Myocyte (in vitro differentiated cells): ENCODE measurements at places on chromosomes 2 and 18. TPM values are rescaled to one million over a fixed set of nuclear protein-coding genes. Genes with fewer than 3 reads are reported as not detected.

DNA sequence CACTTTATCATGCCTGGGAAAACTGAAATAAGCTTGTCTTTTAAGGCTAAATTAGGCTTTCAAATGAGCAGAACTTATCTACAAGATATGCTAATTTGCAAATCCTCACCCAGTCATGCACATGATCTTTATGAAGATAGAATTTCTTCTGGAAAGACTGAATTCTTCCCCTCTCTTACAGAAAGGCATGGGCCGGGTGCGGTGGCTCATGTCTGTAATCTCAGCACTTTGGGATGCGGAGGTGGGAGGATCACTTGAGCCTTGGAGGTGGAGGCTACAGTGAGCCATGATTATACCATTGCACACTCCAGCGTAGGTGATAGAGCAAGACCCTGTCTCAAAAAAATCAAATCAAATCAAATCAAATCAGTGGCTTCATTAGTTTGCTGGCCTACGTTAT is 11.7 kb upstream of the FOXI3 start:
- DNase-seq: no peak

The LRRC30 gene
- total RNA-seq: not detected in 2 replicates

DNA sequence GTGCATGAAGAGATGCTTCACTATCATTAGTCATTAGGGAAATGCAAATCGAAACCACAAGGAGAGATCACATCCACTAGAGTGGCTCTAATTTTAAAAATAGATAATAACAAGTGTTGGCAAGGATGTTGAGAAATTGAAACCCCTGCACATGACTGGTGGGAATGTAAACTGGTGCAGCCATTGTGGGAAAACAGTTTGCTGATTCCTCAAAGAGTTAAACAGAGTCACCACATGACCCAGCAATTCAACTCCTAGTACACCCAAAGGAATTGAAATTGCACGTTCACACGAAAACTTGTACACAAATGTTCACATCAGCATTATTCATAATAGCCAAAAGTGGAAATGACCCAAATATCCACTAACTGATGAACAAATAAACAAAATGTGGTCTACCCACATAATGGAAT is 179.5 kb downstream of the BCL2 start:
- peak; percentile 40 for DNase-seq

- DNase-seq: no peak
These were observed 61.7 kb upstream of the NCK2 start for GRCh38 chr2:105683011-105683492.

DNA sequence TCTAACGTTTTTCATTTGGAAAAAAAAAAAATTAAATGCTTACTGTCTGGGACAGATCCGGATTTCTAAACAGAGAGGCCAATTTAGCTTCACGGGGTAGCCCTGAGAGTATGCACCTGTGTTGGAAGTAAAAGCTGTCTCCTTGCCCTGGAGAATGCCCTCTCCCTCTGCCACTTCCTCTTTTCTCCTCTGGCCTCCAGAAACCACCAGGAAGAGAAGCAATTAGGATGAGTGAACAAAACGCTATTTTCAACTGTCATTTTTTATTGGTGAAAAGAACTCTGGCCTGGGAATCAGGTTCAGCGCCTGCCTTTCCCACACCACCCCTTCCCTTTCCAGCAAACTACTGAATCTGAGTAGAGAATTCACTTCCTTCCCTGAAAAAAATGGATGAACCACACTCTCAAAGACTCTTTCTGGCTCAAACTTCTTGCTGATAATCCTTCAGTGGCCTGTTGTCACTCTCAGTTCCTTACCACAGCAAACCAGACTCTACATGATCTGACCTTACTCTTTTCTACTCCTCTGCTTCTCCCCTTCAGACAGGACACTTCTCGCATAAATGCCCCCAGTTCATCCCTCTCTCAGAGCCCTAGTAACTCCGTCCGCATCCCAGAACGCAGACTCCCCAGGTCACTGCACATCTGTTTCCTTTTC is 29.8 kb downstream of the KLF7 start:
- DNase-seq: no peak

DNA sequence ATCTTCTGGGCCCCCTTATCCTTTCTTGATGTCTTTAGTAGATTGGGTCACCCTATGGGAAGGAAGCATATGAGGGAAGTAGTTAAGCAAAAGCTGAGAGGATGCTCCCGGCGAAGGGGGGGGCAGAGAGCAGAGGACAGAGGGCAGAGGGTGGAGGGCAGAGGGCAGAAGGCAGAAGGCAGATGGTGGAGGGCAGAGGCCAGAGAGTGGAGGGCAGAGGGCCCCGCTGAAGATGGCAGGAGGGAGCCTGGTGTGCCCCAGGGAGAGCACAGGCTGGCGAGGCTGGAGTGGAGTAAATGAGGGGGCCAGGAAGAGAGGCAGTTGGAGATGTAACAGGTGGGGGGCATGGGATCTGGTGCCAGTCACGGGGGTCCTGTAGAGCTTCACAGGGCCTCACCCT is 7.0 kb downstream of the MLPH start:
- DNase-seq: no peak

The GNAL gene
- total RNA-seq: 0.36 and 1.2 TPM in 2 replicates

GRCh38 chr2:30349691-30350090 is 97.4 kb upstream of the LCLAT1 start:
- no peak for DNase-seq

The PTPRN gene
- 0.24 and 0.68 TPM in 2 replicates for total RNA-seq

The CD226 gene
- total RNA-seq: 0.16 TPM in 2 replicates

The TANC1 gene
- total RNA-seq: 19.1 and 20.1 TPM in 2 replicates

DNA sequence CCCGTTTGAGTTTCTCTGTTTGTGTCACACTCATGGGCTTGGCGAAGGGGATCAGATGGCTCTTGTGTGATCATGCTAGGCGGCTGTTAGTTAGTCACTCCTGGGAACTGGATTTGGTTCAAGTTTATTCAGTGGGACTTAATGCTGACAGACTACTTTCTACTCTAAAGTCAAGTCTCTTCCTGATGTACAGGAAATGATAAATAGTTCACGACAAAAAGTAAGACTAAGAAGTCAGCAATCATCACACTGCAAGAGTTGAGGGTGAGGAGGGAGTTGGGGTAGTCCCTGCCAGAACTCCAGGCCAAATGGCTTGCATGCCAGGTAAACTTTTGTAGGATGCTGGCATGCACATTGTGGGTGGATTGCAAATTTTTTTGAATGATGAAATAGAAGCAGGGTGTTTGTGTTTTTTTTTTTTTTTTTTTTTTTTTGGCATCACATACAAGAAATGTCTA is 25.1 kb upstream of the CCL20 start:
- no peak for DNase-seq

- DNase-seq: peak; percentile 19
These were observed 38.5 kb upstream of the TRIB2 start for GRCh38 chr2:12678186-12678585.

GRCh38 chr18:75109319-75109691 is 99.6 kb downstream of the PTGR3 start:
- DNase-seq: no peak

GRCh38 chr2:225177098-225177497 is 134.8 kb upstream of the DOCK10 start:
- peak; percentile 80 for DNase-seq

- DNase-seq: peak; percentile 50
These were observed 322.1 kb upstream of the THUMPD2 start for GRCh38 chr2:40101131-40101575.

DNA sequence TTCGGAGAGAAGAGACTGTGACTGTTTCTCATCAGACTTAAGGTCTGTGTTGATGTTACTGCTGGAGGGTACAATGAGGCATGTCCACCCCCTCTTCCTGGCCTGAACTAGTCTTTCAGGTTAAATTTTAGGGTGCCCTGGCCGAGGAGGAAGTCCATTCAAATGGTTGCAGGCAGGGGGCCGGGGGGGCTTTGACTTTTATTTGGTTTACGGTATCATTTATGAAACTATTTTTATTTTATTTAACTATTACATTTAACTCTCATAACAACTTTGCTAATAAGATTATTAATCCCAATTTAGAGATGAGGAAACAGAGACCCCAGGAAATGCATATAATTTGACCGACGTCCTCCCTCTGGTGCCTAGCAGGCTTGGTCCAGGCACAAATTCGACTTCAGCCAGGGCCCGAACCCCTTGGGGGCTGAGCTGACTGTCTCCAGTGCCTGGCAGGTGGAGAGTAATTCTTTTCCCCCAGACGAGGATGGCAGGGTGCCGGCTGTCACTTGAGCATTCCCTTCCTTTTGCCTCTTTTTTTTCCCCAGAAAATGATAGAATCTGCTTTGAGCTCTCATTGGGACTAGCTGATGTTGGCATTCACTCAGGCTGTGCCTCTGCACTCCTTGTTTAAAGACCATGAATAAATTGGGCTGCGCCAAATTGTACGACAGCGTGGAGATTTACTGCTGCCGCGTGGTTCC is 255.3 kb upstream of the SALL3 start:
- DNase-seq: no peak

- peak; percentile 81 for DNase-seq
These were observed 3.0 kb upstream of the IRS1 start for GRCh38 chr2:226802573-226802972.

- DNase-seq: no peak
These were observed 120.0 kb downstream of the COL6A3 start for GRCh38 chr2:237293978-237294377.

GRCh38 chr2:170762760-170763159 is 7.4 kb upstream of the ERICH2 start:
- no peak for DNase-seq

The MSH6 gene
- total RNA-seq: 26.4 and 33.0 TPM in 2 replicates

DNA sequence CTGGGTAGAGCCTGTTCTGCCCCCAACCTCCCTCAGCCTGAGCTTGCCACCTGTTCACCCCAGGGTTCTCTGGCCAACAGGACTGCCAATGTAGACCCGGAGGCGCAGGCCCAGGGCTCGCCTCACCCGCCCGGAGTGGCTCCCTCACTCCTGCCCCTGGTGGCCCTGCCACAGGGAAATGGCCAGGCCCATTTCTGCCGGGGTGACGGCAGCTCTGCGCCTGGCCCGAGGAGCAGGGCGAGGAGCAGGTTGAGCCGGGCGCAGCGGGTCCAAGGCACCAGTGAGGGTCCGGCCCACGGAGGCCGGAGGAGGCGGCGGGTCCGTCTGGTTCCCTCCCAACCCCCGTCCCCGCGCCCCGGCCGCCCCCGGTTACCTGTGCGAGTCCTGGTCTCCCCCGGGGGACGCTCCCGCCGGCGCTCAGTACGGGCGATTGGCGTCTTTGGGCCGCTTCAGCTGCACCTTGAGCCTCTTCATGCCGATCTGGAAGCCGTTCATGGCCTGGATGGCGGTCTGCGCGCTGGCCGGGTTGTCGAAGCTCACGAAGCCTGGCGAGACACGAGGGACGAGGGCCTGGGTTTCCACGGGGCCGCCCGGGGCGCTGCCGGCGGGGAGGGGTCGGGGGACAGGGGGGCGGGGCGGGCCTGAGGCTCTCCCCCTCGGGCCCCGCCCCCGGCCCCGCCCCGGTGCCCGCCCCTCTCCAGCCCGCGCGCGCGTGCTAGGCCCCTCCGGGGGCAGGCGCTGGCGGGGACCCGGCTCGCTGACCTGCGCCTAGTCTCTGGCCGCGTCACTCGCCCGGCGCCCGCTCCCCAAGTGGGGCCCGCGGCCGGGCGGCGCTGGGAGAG is 312.0 kb downstream of the CELF4 start:
- DNase-seq: no peak

DNA sequence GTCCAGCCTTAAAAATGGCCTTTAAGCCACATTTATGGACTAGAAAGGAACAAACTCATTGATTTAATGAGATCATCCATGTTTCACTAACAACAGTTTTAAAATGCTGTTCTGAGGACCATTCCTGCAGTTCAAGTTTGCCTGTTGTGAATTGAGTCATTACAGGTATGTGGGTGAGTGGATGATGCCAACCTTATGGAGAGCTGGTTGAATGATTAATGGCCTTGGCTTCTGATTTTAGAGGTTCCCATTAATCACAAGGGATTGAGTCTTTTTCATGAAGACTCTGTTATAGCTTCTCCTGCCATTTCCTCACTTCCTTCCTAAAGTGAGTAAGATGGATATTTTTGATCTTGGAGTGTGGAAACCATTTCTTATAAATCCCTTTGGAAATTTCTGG is 459.8 kb upstream of the SLC14A2 start:
- no peak for DNase-seq

The TDRD15 gene
- total RNA-seq: not detected in 2 replicates

- no peak for DNase-seq
These were observed 60.1 kb downstream of the TGIF1 start for GRCh38 chr18:3510024-3510423.

DNA sequence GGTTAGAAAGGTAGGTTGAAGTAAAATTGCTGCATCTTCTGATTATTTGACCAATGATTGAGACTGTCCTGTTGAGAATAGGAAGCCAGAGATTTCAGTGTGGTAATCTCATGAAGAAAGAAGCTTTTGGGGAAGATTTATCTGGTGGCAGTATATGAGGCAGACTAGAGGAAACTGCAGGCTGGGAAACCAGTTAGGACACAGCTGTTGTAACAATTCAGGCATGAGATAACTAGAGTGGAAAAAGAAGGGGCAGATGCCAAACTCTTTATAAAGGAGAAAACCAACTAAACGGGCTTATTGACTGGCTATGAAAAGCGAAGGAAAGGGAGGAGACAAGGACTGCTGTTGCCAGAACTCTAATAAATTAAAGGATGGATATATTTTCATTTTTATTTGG is 155.6 kb downstream of the TTC27 start:
- peak; percentile 41 for DNase-seq

GRCh38 chr18:76754351-76754750 is 68.0 kb upstream of the ZNF236 start:
- no peak for DNase-seq
